ENCODE measurements at places on chromosomes 3 and 15.

- DNase-seq, result no peak
These were observed 521.0 kb upstream of the MDFIC2 start for GRCh38 chr3:70833239-70833960.

GRCh38 chr15:88493844-88494243, 26.3 kb downstream of the MRPS11 start:
- no peak for DNase-seq

- no peak for DNase-seq
These were observed 10.2 kb downstream of the ASB7 start for GRCh38 chr15:100612539-100612938.

- no peak for DNase-seq
These were observed 81.1 kb upstream of the NEO1 start for GRCh38 chr15:72970933-72971760.
